ENCODE measurements at places on chromosomes 4 and X.

- DNase-seq, result no peak
Observed at GRCh38 chrX:47749185-47749967, 87.3 kb upstream of the ZNF81 start.

DNA sequence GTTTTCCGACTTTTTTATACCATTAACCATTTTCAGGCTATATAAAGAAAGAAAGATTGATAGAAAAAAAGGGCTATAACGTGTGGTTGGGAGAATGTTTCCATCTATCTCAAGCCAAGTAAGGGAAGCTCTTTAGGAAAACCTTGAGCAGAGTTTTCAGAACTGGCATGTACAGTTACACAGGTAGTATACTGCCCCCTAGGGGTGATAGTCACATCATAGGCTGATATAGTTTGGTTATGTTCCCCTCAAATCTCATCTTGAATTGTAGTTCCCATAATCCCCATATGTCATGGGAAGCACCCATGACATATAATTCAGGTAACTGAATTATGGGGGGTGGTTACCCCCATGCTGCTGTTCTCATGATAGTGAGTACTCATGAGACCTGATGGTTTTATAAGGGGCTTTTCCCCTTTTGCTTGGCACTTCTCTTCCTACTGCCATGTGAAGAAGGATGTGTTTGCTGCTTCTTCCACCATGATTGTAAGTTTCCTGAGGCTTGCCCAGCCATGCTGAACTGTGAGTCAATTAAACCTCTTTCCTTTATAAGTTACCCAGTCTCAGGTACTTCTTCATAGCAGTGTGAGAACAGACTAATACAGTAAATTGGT is 186.8 kb downstream of the TMA16 start:
- no peak for DNase-seq

GRCh38 chr4:70863099-70863790 is 23.6 kb upstream of the GRSF1 start:
- DNase-seq, result no peak

DNA sequence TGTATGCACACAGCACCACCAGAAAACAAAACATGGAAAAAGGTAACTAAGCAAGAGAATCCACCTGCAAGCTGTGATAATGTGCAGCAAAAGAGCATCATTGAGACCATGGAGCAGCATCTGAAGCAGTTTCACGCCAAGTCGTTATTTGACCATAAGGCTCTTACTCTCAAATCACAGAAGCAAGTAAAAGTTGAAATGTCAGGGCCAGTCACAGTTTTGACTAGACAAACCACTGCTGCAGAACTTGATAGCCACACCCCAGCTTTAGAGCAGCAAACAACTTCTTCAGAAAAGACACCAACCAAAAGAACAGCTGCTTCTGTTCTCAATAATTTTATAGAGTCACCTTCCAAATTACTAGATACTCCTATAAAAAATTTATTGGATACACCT is 90.2 kb downstream of the TET2 start:
- DNase-seq, result no peak

DNA sequence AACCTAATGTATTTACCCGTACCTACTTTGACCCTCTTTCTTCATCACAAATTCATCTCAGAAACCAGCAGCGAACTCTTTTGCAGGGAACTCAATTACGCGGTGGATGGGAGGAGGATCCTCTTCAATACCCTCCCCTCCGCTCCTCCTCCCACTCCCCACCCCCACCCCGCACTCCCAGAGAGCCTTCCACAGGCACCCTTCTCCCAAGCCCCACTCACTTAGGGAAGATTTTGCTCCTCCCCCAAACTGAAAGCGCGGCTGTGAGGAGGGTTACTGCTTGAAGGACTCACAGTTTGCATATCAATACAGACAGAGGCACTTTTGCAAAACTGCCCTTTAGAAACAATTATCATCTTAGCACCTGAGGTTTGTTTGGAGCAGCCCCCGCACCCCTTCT is 960 bp upstream of the IL1RAPL1 start:
- DNase-seq, result no peak

DNA sequence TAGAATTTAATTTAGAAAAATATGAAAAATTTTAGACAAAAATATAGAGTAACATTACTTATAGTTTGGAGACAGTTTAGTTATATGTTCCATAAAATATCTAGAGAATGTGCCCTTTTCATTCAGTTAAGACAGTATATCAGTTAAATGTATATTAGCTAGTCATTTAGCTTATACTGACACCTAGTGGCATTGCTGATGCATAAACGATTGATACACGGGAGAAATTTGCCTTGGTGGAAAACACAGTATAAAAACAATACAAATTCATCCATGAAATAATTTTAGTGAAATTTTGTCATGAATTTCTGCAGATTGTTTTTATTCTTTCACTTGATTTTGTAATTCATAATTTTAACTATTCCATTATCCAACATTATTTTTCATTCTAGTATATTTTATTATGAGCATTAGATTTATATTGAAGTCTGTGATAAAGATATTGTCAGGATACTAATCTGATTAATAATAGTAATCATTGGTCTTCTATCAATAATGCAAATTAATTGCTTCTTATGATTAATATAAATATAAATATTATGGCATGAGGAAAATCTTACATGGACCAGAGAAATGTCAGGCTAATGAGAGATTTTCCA is 219.0 kb downstream of the TLL1 start:
- no peak for DNase-seq

DNA sequence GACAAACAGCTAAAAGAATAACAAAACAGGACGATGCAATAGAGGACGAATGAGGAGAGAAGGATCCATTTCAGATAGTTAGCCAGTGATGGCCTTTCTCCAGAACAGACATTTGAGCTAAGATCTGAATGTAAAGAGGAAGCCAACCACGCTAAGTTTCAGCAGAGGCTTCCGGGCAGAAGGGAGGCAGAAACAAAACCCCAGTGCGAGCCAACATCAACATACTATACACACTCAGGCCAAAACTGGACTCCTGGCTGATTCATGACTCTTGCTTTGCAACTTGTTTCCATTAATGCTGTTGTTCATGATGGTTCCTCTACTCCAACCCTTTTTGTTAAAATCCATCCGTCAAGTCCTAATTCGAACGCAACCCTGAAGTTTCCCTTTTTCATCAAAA is 730.3 kb downstream of the TRIML1 start:
- no peak for DNase-seq

GRCh38 chr4:161828061-161828460 is 335.7 kb downstream of the FSTL5 start:
- no peak for DNase-seq

DNA sequence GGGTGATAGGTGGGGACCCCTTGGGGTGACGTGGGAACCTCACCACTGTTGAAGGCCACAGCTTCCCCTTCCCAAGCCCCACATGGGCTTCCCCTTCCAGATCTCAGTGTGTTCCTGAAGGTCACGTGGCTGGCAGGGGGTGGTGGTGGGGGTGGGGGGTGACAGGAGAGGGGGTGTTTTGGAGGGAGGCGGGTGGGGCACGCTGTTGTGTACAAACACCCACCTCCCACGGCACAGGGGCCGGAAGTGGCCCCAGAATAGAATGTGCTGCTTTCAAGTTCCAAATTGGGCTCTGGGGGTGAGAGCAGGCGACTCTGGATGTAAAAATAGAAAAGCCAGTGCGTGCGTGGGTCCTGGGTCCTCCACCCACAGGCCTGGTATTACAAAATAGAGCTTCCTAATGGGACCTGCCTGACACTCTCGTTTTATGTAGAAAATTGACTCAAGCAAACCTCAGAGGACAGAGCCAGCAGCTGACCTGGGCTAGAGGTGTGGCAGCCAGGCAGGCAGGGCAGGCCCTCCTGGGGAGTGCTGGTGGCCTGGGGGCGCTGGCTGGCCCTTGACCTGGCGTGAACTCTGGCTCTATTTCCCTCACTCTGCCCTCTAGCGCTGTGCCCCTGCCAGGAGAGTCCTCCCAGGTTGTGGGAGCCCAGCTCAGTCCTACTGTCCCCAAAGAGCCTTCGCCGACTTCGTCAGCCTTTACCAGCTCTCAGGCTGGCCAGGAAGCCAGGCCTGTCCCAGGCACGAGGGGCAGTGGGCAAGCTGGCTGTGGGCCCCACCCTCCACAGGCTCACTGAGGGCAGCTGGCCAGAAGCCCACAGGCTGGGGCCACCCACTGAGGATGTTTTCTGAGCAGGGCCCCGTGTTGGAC is 5.4 kb upstream of the SH3BP2 start:
- DNase-seq, result no peak

GRCh38 chr4:165325732-165326512 is 1.5 kb upstream of the MSMO1 start:
- no peak for DNase-seq

DNA sequence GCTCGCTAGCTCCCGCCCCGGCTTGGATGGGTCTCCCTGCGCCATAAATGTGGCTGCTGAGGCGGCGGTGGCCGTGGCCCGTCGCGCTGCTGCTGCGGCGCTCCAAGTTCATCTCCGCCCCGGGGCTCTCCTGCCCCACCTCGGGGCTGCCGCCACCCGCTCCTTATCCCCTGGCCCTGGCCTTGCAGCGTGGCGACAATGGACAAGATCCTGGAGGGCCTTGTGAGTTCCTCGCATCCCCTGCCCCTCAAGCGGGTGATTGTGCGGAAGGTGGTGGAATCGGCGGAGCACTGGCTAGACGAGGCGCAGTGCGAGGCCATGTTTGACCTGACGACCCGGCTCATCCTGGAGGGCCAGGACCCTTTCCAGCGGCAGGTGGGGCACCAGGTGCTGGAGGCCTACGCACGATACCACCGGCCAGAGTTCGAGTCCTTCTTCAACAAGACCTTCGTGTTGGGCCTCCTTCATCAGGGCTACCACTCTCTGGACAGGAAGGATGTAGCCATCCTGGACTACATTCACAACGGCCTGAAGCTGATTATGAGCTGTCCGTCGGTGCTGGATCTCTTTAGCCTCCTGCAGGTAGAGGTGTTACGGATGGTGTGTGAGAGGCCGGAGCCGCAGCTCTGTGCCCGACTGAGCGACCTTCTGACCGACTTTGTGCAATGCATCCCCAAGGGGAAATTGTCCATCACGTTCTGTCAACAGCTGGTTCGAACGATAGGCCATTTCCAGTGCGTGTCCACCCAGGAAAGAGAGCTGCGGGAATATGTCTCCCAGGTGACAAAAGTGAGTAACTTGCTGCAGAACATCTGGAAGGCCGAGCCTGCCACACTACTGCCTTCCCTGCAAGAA is 763 bp downstream of the USP38 start:
- DNase-seq, result no peak

DNA sequence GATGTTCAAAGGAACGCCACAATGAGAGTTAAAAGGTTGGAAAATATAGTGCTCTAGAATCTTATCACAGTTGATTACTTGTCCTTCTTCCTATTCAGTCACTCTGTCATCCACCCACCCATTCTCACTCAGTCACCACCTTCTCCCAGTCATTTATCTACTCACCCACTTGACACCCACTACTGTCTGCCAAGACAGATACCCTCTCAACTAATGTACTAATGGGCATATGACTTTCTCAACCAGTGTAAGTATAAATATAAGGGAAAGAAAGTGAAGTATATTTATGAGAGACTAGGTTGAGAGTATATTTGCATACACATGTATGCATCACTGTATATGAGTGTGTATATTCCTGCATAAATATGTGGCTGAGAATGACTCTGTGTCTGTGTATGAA is 20.0 kb downstream of the MID2 start:
- DNase-seq, result no peak

GRCh38 chrX:101385795-101386541 is at the start of gene BTK:
Gene BTK (minus strand): TSS chrX:101386191. CDS start chrX:101375284, 10,907 bp downstream.
- no peak for DNase-seq

GRCh38 chr4:36222702-36223101 is 21.6 kb downstream of the ARAP2 start:
- no peak for DNase-seq

Measured in stimulated activated CD4-positive, alpha-beta T cell treated with anti-CD3 and anti-CD28 coated beads, Interleukin-12 subunit alpha, Interleukin-12 subunit beta, amount 100 ng/mL, for 24 hours (primary cell).